Mesothelial cell of epicardium (in vitro differentiated cells): ENCODE measurements at places on chromosomes 12 and 14.

DNA sequence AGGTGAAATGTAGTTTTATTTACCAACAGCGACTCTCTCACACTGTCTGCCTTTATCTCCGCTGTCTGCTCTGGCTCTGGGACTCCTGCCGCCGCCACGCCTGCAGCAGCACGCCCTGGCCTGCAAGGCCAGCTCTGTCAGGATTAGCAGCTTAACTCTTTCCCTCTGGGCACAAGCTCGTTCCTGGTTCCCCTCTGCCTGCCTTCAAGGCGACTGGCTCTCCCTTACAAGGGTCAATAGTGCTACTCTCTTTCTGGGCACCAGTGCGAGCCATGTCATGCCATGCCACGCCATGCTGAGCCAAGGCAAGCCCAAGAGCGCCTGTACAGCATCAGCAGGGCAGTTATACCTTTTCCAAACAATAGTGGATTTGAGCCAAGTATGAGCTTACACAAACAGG lies 3.6 kb upstream of the CLEC2B start:
- peaks cover 24% of the 10 kb centered on the region for H3K4me1 ChIP-seq
- no peak overlapping the region for H3K4me3 ChIP-seq
- H3K27ac ChIP-seq = peak overlapping the region; percentile 55
- H3K27me3 ChIP-seq = no peaks in the 10 kb centered on the region

- peaks cover 7% of the 10 kb centered on the region for H3K27me3 ChIP-seq
- no peak for DNase-seq
- no peaks in the 10 kb centered on the region for H3K4me1 ChIP-seq
- no peak overlapping the region for H3K27ac ChIP-seq
- H3K4me3 ChIP-seq = no peak overlapping the region
Measured at GRCh38 chr12:48542300-48542928, 17.0 kb downstream of the OR8S1 start.

DNA sequence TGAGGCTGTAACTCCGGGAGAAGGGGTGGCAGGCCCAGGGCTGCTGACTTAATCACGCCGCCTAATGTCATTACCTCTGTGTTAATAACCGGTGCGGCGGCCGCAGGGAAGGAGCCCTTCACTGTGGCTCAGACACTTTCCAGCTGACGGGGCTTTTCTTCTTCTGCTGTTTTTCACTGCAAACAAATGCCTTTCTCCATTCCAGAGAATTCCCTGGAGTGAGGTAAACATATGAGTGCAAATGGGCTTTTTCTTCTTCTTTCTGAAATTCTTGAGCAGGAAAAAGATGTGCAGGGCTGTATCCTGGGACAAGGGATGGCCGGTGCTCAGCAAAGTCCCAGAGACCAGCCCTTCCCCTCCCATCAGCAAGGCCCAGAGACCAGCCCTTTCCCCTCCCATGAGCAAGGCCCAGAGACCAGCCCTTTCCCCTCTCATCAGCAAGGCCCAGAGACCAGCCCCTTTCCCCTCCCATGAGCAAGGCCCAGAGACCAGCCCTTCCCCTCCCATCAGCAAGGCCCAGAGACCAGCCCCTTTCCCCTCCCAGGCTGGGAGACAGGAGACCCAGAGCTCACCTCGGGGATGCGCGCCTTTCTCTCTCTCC lies 33.4 kb upstream of the FAM181A start:
- H3K27ac ChIP-seq = no peak overlapping the region
- H3K36me3 ChIP-seq = no peaks in the 10 kb centered on the region
- no peak overlapping the region for H3K4me3 ChIP-seq
- DNase-seq = no peak
- H3K27me3 ChIP-seq = peaks cover 13% of the 10 kb centered on the region
- no peaks in the 10 kb centered on the region for H3K4me1 ChIP-seq

DNA sequence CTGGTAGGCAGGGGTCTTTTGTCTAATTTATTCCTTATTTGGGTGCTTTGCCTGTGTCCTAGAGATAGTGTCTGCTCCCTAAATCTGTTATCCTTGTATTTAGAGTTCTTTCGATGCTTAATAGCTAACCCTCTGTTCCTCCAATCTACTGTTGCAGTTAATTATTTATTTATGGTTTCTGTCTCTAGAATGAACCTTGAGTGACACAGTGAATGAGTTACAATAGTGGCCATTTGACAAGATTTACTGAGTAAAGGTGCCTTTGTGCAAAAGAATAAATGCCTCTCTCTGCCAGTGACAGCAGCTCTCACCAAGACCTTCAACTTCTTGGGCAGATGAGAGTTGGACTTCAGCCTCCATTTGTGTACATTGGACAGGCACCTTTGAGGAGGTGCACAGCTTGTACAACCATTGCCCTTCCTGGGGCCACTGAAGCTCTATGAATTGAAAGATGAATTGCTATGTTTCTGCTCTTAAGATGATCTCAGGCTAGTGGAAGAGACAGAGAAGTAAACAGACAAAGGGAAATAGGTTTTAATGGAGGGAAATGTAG lies 165.9 kb downstream of the DERA start:
- H3K27ac ChIP-seq = no peak overlapping the region
- H3K36me3 ChIP-seq = no peaks in the 10 kb centered on the region
- no peak overlapping the region for H3K4me3 ChIP-seq
- no peak for DNase-seq
- peaks cover 4% of the 10 kb centered on the region for H3K27me3 ChIP-seq

DNA sequence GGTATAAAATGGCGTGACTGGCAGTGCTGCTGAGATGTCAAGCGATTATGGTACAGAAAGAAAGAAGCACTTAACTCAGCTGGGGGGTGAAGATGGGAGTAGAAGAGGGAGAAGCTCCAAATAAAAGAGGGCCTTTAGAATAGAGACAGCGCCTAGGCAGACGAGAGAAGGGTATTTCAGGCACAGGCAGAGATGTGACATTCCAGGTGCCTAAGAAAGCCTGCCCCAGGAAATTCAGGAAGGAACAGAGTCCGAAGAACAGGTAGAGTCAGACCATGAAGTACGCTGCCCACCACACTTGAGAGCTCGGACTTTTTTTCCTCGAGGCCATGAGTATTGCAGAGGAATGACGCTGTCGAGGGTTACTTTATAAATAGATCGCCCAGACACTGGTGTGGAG lies 170.9 kb upstream of the ATF7IP start:
- no peak overlapping the region for H3K27ac ChIP-seq
- H3K4me1 ChIP-seq = peaks cover 8% of the 10 kb centered on the region
- peaks cover 6% of the 10 kb centered on the region for H3K36me3 ChIP-seq
- H3K4me3 ChIP-seq = no peak overlapping the region
- no peak for DNase-seq

DNA sequence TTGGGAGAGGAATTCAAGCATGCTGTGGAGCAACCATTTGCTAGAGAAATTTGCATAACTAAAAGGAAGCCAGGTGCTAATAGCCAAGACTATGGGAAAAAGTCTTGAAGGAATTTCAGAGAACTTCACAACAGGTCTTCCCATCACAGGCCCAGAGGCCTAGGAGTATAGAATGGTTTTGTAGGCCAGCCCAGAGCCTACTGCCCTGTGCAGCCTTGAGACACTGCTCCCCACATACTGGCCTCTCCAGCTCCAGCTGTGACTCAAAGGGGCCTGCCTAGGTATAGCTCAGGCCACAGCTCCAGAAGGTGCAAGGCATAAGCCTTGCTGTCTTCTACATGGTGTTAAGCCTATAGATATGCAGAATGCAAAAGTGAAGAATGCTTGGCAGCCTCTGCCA lies 227.1 kb downstream of the SLC2A13 start:
- H3K4me1 ChIP-seq = peaks cover 18% of the 10 kb centered on the region
- no peak overlapping the region for H3K4me3 ChIP-seq
- DNase-seq = no peak
- peaks cover 10% of the 10 kb centered on the region for H3K36me3 ChIP-seq

DNA sequence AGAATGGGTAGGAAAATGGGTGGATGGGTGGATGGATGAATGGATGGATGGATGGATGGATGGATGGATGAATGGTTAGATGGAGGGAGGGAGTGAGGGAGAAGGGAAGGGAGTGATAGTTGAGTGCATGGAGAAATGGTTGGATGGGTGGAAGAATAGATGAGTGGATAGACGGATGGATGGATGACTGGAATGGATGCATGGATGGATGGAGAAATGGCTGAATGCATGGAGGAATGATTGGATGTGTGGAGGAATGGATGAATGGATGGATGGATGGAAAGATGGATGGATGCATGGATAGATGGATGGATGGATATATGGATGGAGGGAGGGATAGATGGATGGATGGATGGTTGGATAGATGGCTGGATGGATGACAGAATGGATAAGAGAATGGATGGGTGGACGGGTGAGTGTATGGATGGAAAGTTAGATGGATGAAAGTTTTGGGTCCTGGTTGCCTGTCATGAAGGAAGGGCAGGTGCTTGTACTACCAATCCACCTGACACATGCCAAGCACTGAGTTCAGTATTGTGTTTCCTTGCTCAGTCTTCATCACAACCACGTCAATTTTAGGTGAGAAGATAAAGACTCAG lies 286.5 kb upstream of the RTL1 start:
- peaks cover 3% of the 10 kb centered on the region for H3K27me3 ChIP-seq
- DNase-seq = no peak
- no peaks in the 10 kb centered on the region for H3K36me3 ChIP-seq
- no peaks in the 10 kb centered on the region for H3K4me1 ChIP-seq

GRCh38 chr14:65599375-65599774 lies 186.8 kb downstream of the FUT8 start:
- no peaks in the 10 kb centered on the region for H3K36me3 ChIP-seq
- H3K4me3 ChIP-seq = no peak overlapping the region
- peak overlapping the region; percentile 31 for H3K27ac ChIP-seq
- H3K4me1 ChIP-seq = peaks cover 7% of the 10 kb centered on the region
- no peak for DNase-seq

GRCh38 chr12:32108787-32109186 lies 2.1 kb downstream of the BICD1 start:
- H3K4me3 ChIP-seq = peak overlapping the region; percentile 41
- no peak for DNase-seq
- H3K36me3 ChIP-seq = peaks cover 8% of the 10 kb centered on the region
- H3K4me1 ChIP-seq = peaks cover 28% of the 10 kb centered on the region
- H3K27ac ChIP-seq = no peak overlapping the region

- H3K4me3 ChIP-seq = peak overlapping the region; percentile 1
- H3K27me3 ChIP-seq = no peaks in the 10 kb centered on the region
- peak overlapping the region; percentile 81 for H3K27ac ChIP-seq
Measured at GRCh38 chr14:69615496-69616407, 4.4 kb downstream of the SUSD6 start.

DNA sequence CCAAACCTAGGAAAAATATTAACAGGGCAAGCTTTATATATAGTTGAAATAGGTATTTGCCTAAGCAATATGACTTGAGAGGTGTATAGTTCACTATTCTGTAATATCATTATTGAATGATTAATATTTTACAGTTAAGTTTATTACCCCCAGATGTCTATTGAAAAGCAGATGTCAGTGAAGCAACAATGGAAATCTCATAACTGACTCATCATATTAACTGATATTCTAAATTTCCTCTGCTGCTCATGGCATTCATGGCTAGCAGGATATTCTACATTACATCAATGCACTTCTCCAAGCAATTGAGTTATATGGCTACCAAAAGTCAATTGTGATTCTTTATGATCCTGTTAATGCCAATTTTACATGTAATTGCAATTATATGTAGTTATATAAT lies 9.7 kb upstream of the MAGOHB start:
- H3K36me3 ChIP-seq = no peaks in the 10 kb centered on the region
- no peak for DNase-seq
- H3K4me3 ChIP-seq = no peak overlapping the region
- no peaks in the 10 kb centered on the region for H3K4me1 ChIP-seq

- no peaks in the 10 kb centered on the region for H3K27me3 ChIP-seq
- peaks cover 66% of the 10 kb centered on the region for H3K4me1 ChIP-seq
- no peak for DNase-seq
- H3K36me3 ChIP-seq = peaks cover 24% of the 10 kb centered on the region
- no peak overlapping the region for H3K4me3 ChIP-seq
Measured at GRCh38 chr14:96264853-96265252, 8.8 kb downstream of the BDKRB1 start.

GRCh38 chr14:100547633-100548294 lies 39.5 kb downstream of the BEGAIN start:
- no peak overlapping the region for H3K4me3 ChIP-seq
- peaks cover 6% of the 10 kb centered on the region for H3K27me3 ChIP-seq

DNA sequence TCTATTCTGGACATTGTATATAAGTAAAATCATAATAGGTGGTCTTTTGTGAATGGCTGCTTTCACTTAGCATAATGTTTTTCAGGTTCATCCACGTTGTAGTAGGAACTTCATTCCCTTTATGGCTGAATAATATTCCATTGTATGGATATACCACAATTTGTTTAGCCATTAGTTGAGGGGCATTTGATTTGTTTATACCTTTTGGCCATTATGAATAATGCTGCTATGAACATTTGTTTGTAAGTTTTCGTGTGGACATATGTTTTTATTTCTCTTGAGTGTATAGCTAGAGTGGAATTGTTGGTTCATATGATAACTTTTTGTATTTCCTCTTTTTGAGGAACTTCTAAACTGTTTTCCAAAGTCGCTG lies 123.3 kb downstream of the TTLL5 start:
- H3K4me3 ChIP-seq = no peak overlapping the region
- no peak overlapping the region for H3K27ac ChIP-seq
- H3K27me3 ChIP-seq = no peaks in the 10 kb centered on the region
- H3K36me3 ChIP-seq = peaks cover 50% of the 10 kb centered on the region

GRCh38 chr12:122082621-122083356 lies 4.2 kb downstream of the MLXIP start:
- no peak overlapping the region for H3K4me3 ChIP-seq
- H3K27ac ChIP-seq = peak overlapping the region; percentile 41
- H3K4me1 ChIP-seq = peaks cover 45% of the 10 kb centered on the region

- no peaks in the 10 kb centered on the region for H3K36me3 ChIP-seq
- H3K4me3 ChIP-seq = no peak overlapping the region
- H3K4me1 ChIP-seq = peaks cover 12% of the 10 kb centered on the region
Measured at GRCh38 chr12:128969480-128970055, 116.3 kb downstream of the GLT1D1 start.

- DNase-seq = no peak
- no peak overlapping the region for H3K4me3 ChIP-seq
- no peaks in the 10 kb centered on the region for H3K36me3 ChIP-seq
- peaks cover 28% of the 10 kb centered on the region for H3K4me1 ChIP-seq
- no peaks in the 10 kb centered on the region for H3K27me3 ChIP-seq
Measured at GRCh38 chr12:32505067-32505945, 105.9 kb downstream of the FGD4 start.

DNA sequence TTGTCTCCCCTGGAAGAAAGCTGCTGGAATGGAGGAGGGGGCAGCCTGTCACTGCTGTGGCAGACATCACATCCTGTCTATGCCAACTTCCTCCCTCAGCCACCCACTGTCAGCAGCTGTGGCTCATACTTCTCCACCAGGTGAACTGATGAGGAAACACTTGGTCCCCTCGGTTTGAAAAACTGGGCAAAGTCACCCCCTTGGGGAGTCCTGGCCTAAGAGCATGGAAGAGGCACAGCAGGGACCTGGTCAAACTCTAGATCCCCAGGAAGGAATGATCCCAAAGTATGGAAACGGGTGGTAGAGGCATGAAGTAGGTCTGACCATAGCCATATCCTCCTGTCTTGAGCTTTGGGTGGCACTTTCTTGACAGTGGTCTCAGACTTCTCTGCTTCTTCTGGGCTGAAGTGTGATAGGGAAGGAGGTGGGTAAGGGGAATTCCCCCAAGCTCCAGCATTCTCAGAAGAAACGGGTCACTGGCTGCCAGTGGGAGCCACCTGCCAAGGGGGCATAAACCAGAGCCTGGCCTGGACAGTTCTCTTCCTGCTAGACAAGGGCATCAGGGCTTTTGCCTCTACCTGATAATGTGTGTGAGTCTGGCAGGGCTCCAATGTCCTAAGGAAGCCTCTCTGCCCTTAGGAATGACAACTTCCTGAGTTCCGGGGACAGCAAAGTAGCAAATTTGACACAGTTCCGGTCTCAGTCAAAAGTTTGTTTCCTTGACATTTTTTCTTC lies 36.0 kb downstream of the FMNL3 start:
- no peaks in the 10 kb centered on the region for H3K36me3 ChIP-seq
- no peak overlapping the region for H3K4me3 ChIP-seq
